ENCODE measurements at places on chromosomes 5 and 9.

- DNase-seq, result no peak
Observed at GRCh38 chr9:88322906-88323566, 65.2 kb upstream of the SPIN1 start.

DNA sequence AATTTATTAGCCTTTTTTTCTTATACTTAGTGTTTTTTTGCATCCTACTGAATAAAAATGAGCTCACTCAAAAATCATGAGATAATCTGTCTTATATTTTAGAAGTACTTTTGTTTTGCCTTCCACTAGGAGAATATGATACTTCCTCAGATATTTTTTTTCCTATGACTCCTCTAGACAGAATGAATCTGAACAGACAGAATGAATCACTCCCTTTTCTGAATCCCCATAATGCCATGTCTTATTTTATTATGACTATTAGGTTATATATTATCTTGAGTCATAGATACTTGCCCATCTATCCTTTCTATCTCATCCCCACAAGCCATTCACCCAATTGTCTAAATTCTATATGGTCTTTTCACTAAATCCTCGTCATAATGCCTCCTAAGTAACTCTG lies 134.6 kb downstream of the BRINP1 start:
- no peak for DNase-seq

- no peak for DNase-seq
Observed at GRCh38 chr5:107997338-107997980, 326.7 kb upstream of the EFNA5 start.

DNA sequence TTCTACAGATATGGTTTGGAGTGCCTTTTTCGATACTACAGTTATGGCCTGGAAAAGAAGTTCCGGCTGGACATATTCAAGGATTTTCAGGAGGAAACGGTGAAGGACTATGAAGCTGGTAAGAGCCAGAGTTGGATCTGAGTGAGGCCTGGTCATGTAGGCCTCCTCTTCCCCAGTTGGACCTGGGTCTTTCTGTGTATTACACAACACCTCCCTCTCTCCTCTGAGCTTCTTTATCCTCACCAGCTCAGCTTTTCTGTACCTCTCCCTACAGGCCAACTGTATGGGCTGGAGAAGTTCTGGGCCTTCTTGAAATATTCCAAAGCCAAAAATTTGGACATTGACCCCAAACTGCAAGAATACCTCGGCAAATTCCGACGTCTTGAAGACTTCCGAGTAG lies 39.2 kb downstream of the FAXDC2 start:
- DNase-seq, result no peak

- no peak for DNase-seq
Observed at GRCh38 chr5:55039843-55040242, 15.8 kb downstream of the GZMK start.

DNA sequence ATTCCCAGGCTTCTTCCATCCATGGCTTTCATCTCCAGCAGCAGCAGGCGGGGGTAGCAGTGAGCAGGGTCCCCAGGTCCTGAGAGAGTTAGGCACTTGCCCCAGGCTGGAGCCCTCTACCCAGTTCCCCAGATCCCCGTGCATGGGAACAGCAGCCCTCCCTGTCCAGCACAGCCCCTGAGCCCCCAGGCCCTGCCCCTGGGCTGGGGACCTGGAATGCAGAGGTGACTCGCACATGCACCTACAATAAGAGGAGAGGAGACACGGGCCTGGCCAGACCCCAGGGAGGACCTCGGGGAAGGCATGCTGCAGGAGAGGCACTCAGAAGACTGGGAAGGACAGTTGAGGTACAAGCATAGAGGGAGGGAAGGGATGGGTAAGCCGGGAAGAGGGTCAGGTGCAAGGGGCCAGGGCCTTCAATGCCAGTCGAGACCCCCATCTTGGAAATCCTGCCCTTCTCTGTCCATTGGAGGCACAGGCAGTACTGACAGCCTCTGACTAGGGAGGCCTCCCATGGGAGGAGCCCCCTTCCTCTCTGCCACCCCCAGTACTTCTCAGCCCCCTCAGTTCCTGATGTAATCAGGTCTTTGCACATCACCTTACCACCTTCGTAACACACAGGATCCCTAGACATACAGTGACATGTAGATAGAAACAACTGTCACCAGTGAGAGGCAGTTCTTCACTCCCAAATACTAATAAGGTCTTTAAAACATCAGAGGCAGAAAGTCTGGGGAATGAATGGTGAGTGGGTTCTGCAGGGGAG lies 135.3 kb upstream of the LMX1B start:
- no peak for DNase-seq

GRCh38 chr9:134590240-134591081 lies 51.1 kb upstream of the COL5A1 start:
- DNase-seq, result no peak

- no peak for DNase-seq
Observed at GRCh38 chr5:89377767-89378455, 494.9 kb upstream of the MEF2C start.

GRCh38 chr5:58294598-58295305 lies 165.1 kb downstream of the PLK2 start:
- no peak for DNase-seq

GRCh38 chr5:93208141-93208751 lies 372.8 kb downstream of the NR2F1-AS1 start:
- no peak for DNase-seq

DNA sequence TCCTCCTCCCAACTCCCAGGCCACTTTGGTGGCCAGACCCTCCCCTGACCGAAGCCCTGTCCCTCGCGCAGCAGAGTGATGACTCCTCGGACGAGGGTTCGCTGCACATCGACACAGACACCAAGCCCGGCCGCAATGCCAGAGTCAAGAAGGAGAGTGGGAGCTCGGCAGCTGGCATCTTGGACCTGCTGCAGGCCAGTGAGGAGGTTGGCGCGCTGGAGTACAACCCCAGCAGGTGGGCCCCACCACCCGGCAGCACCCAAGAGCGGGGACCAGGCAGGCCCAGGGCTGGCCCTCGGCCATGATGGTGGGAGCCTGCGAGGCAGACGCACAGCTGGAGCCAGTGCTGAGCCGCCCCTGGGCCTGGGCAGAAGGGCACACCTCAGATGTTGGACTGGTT lies 90.6 kb downstream of the PHF2 start:
- DNase-seq, result no peak

GRCh38 chr9:109121232-109121796 lies 1.6 kb upstream of the TMEM245 start:
- DNase-seq, result no peak

GRCh38 chr5:174319551-174319950 lies 274.0 kb downstream of the NSG2 start:
- no peak for DNase-seq

GRCh38 chr9:35730486-35730854 lies 1.5 kb downstream of the TLN1 start:
- DNase-seq, result no peak

DNA sequence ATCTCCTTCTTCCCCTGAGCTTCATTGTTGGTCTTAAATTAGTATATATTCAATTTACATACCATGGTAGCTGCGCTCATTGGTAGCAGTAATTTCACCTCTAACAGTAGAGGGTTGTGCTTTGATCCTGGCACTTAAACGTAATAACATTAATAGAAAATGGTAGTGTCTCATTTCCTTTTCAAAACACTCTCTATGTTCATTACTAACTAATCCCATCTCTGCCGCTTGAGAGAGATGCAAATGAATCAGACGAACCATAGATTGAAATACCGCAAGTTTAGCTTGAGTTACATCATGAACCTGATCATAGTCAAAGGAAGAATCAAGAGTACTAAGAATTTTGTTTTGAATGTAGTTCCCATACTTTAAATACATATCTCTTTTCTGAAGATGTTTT lies 2.2 kb downstream of the THBS4 start:
- DNase-seq, result no peak

GRCh38 chr9:19288081-19288480 lies 57.6 kb downstream of the DENND4C start:
- DNase-seq, result no peak

- DNase-seq, result no peak
Observed at GRCh38 chr5:124566875-124567450, 179.5 kb downstream of the ZNF608 start.

DNA sequence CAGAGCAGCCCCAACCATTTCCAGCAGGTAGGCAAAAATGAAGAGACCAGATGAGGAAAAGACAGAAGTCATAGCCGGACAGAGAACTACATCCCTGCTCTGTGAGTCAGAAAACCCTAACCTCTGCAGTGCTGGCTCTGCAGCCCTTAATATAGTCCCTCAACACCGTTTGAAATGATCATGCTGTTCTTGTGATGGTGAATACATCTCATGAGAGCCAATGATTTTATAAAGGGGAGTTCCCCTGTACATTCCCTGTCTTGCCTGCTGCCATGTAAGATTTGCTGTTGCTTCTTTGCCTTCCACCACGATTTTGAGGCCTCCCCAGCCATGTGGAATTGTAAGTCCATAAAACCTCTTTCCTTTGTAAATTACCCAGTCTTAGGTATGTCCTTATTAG lies 216.8 kb upstream of the RFX3 start:
- DNase-seq, result no peak

All from thoracic aorta (tissue), 2 donors.